ENCODE measurements at places on chromosomes 12 and 14.
A peak's percentile ranks its signal among the peaks of the same experiment; 100 is the strongest.

- DNase-seq: no peak
Measured at GRCh38 chr14:30888480-30889243, 14.3 kb downstream of the COCH start.

DNA sequence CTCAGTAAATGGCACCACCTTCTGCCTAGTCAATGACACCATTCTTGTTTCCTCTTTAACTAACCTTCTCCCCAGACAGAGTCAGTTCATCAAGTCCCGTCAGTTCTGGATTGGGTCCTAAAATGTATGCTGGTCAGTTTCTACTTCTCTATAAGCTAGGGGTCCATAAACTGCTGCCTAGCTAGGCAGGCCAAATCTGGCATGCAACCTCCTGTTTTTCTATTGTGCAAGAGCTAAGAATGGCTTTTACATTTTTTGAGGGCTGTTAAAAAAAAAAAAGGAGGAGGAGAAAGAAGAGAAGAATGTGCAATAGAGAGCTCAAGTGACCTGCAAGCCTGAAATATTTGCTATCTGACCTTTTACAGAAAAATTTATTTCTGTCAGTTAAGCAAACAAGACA is 6.4 kb upstream of the TMED10 start:
- DNase-seq: no peak

GRCh38 chr12:69966409-69966808 is 141.4 kb downstream of the MYRFL start:
- DNase-seq: no peak

DNA sequence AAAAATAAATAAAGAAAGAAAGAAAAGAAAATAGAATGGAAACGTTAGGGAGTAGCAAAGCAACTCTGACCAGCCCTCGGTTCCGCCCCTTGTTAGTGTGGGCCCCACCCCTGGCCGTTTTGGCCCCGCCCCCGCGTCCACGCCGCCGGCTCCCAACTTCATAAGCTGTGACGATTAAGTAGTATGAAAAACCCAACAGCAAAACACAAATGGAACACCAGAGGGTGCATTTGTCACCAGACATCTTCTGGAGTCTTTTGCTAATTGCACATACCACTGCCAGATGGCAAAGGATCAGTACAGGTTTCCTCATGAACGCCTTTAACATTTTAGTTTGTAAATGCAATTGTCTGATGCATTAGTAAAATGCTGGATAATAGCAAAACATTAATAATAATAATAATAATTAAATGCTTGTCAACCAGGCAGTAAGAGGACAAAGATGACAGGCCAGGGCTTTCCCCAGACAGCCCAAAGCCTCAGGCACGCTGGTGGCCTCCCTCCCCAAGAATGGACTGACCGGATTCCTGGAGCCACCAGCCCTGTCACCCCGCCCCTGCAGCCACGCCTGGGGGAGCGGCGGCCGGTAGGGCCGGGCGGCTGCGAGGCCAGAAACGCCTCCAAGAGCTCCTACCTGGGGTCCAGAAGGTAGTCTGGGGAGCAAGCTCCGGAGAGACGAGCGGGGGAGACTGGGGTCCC is 23.6 kb downstream of the HSP90AA1 start:
- peak; percentile 93 for DNase-seq

- DNase-seq: peak; percentile 62
Measured at GRCh38 chr12:3252450-3252891, 175.3 kb downstream of the TSPAN9 start.

GRCh38 chr14:74347097-74347794 is 1.0 kb upstream of the VRTN start:
- no peak for DNase-seq

GRCh38 chr14:78316052-78316451 is 145.9 kb downstream of the NRXN3 start:
- DNase-seq: no peak

GRCh38 chr14:87529081-87529480 is 463.9 kb downstream of the GALC start:
- DNase-seq: no peak

GRCh38 chr14:49971156-49972130 is 78.6 kb downstream of the ARF6 start:
- no peak for DNase-seq

DNA sequence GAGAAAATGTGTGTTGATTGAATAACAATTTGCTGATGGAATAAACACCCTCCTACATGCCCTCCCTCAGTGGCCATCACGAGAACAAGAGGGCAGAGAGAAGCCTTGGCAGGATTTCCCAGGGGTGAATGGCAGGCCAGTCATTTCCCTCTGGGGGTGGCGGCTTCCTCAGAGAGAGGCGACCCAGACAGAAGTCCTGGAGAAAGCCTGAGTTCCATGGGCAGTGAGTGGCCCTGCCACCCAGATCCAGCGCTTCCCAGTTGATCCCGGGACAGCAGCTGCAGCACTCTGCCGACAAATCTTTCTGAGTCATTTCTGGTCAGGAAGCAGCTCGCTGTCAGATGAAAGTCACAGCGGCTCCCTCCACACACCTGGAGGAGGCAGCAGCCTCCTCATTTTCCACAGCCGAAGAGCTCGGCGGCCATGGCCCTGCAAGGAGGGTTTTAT is 123.0 kb downstream of the SCARB1 start:
- DNase-seq: no peak

DNA sequence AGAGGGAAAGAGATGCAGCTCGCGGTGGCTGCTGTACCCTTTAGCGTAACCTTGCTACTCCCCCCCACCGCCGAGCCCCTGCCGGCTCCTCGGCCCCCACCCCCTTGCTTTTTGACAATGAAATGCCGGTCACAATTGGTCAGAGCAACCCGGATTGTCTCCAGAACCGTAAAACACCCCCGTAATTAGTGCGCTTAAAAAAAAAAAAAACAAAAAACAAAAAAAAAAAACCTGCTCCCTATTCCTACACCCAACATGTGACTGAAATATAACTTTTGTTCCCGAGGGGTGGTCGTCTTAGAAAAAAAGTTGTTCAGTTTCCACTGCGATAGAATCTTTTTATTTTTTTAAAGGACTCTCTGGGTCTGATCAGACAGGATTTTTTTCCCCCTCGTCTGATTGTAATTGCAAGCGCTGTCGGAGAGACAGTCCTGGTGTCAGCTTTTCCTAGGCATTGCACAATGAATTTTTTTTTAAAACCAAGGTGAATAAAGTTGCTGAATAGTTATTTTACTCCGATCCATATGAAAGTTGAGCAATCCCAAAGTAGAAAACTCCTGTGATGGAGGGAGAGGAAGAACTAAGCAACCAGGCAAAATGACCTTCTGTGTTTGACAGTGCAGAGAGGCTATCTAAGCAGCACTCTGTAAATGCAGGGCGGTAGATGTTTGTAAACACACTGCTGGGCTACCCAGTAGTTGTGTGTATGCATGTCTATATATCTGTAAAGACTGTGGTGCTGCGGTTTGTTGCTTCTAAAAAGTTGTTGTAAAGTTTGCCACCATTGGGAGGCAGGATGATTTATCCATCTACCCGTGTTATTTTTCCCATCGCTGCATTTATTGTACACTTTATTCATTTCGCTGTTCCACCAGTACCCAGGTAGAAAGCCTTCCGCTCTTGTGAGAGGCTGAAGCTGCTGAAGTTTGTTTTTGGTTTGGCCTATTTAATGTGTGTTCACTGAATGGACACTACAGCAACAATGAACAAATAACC is 1.1 kb downstream of the ETV6 start:
- DNase-seq: no peak

DNA sequence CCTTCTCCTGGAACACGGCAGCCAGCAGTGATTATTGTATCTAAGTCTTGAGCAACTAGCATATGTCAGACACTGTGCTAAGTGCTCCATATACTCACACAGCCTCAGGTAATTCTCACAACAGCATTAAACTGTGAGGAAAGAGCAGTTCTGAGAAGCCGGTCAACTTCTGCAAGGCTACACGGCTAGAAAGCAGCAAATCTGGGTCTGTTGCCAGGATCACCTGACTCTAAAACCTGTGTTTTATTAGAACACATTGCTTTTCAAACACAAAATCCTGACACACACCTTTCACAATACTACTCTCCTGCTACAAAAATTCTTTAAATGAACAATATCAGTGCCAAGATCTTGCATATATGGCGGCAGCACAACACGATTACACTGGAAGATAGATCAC is 49.8 kb upstream of the CRACR2A start:
- no peak for DNase-seq

GRCh38 chr14:64966976-64967375 is 5.2 kb downstream of the RAB15 start:
- peak; percentile 79 for DNase-seq

- DNase-seq: peak; percentile 20
Measured at GRCh38 chr14:63542231-63542999, 762 bp downstream of the PPP2R5E start.

- no peak for DNase-seq
Measured at GRCh38 chr12:38911611-38912010, 6.2 kb upstream of the CPNE8 start.

GRCh38 chr12:88650715-88651114 is 70.4 kb upstream of the KITLG start:
- DNase-seq: no peak

DNA sequence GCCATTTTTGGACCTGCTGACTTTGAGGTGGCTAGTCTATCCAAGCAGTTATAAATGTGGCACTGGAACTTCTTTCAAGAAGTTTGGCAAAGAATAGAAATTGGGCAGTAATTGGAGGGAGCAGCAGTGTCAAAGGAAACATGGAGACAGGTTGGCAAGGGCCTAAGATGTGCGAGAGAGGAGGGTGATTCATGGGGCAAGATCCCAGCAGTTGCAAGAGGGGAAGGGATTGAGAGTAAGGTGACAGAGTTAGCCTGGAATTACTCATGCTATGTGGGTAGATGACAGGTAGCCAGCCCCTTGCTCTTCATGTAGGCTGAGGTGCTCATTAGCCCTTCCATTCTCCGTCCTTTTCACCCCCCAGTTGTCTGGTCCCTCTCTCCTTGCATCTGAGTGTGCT is 42.2 kb downstream of the FBXL14 start:
- DNase-seq: no peak

All from breast epithelium (tissue), 4 donors.